NCI-H1417 treated with DMSO at 0.1 percent for 48 hours (cell line): ENCODE measurements at places on chromosomes 5 and 9.

GRCh38 chr9:78463750-78464149 is 166.8 kb downstream of the PSAT1 start:
- no peak for DNase-seq

DNA sequence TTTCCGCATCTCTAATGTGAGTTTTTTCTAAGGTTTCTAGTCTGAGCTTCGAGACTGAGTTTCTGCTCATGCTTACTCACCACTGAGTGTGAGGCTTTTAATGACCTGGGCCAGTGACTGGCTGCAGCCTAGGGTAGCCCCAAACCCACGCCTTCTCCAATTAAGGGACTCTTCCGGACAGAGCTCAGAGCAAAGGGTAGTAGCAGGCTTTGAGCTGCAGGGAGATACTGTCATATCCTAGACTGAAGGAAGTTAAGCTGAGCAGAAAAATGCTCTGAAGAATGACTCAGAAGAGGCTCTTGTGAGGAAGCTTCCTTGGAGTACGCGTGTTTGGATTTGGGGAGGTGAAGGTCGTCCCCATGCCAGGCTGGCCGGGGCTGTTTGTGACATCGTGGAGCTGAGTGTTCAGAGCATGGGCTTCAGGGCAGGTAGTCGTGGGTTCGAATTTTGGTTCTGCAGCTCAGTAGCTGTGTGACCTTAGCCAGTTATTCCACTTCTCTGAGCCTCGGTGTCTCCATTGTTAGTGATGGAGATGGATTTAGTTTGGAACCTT is 3.5 kb downstream of the USP20 start:
- no peak for DNase-seq

- no peak for DNase-seq
These were observed 4.4 kb upstream of the ZDHHC11 start for GRCh38 chr5:854966-855743.

GRCh38 chr5:177327539-177328522 is 16.1 kb upstream of the MXD3 start:
- no peak for DNase-seq

DNA sequence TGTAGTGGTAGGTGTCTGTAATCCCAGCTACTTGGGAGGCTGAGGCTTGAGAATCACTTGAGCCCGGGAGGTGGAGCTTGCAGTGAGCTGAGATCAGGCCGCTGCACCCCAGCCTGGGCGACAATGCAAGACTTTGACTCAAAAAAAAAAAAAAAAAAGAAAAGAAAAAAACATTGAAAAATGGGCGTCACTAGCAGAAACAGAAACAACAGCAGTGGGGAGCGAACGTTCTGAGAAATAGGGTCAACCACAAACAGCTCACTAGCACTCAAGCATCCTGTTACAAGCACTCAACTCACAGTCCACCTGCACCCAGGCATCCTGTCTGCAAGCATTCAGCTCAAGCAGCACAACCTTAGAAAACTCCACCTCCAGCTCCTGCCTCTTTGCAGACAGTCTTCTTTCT is 17.2 kb downstream of the TRIM14 start:
- no peak for DNase-seq

DNA sequence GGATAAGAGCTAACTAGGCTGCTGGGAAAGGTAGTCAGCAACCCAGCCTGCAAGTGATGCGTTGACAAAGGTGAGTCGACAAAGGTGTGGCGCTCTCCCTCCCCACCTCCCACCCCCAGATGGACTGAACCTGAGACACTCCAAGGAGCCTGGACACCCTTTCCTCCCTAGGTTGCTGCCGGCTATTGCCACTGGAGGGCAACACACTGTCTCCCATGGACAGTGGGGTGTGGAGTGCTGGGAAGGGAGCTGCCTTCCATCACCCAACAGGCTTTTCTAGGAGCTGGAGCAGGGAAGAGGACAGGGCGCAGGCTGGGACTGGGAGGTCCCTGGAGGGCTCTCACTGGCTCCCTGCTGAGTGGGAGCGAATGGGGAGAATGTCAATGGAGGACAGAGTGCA is 75.4 kb upstream of the ARAP3 start:
- DNase-seq, result no peak

DNA sequence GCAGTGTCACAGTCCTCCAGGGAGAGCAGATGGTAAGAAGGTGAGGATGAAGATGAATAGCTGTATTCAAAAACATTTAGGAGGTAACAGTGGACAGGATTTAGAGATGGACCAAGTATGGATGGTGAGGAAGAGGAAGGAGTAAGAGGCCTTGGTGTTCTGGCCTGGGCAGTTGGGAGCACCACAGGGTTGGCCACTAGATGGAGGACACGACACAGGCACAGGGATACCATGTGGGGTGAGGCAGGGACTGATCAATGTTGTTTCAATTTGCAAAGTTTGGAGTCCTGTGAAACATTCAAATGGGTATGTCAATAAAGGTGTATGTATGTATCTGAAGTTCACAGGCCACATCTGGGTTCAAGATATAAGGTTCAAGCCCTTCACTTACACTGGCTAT is 141.1 kb upstream of the RASEF start:
- DNase-seq, result no peak

DNA sequence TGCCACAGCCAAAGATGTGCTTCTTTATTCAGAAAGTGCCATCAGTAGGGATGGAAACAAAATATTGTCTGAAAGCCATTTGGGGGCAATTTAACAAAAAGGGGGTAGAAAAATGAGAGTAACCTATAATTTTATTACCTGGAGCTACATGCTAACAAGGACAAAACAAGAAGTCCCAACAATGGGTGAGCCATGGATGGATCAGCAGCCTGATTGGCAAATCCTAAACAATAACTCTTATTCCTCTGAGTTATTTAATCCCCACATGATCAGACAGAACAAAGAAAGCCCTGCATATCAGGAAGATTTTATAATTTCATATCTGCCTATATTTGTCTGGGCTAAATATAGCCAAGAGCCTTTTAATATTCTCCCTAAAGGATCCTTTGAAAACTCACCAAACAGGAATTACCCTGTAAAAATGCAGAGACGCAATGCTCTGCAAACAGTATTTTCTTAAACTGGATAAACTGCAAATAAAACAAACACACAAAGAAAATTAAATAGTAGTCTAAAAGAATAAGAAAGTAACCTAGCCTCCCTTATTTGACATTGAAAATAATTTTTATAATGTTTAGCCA is 483.4 kb downstream of the ZNF608 start:
- no peak for DNase-seq

DNA sequence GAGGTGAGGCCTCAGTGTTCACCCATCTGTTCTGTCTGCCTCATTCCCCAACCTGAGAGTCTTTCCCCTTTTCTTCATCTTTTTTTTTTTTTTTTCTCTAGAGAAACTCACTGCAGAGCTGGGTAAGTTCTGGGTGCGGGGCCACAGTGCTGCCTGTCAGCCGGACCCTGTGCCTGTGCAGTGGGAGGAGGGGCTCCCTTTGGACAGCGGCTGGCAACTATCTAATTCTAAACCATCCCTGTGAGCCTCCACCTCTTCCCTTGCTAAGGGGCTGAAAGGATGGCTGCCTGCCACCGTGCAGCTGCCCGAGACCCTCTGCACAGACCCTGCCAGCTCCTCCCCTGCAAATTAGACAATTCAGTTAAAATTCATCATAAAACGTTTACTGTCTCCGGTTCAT is 14.1 kb downstream of the BTNL9 start:
- DNase-seq, result no peak

DNA sequence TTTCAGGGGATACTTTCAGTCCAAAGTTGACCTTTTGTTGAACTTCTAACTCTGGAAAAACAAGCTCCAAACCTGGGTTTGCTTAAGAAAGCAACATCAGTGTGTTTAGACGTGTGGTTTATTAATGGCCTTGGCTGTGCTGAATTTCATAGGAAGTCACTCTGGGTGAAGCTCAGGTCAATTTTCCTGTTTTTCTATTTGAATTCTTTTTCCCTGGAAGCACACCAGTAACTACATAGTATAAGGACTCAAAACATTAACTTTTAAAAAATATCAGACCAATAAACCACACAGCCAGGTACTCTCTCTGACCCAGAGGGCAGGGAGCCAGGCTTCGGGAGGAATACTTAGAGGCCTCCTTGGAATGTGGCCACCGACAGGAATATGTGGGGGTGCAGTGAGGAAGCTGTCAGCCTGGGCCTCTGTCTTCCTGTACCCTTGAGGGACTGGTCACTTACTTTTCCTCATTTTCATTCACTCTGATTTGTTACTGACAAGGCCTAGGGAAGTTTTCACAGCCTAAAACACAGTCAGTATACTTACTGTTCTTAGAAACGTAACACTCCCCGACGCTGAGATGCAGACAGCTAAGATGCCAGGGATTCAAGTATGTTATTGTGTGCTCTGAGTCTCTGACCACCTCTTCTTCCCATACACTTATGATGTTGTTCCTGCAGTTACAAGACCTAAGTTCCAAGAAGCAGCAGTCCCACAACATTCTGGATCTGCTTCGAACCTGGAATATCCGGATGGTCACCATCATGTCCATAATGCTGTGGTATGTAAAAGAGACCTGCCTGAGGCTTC is 18.9 kb downstream of the SLC22A5 start:
- DNase-seq, result no peak

DNA sequence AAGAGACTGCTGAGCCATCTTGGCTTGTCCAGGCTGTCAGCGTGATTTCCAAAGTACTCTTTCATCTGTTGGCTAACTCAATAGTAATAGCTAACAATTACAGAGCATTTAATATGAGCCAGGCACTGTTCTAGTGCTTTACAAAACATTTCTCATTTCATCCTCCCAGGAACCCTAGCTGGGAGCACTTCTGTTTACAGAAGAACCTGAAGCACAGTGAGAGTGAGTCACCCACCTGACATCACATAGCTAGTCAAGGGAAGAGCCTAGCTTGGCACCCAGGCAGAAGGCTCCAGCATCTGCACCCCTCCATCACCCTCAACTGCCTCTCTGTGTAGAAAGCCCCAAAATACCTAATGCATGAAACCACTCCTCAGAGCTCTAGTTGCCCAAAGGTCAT is 57.5 kb upstream of the IQGAP2 start:
- no peak for DNase-seq

DNA sequence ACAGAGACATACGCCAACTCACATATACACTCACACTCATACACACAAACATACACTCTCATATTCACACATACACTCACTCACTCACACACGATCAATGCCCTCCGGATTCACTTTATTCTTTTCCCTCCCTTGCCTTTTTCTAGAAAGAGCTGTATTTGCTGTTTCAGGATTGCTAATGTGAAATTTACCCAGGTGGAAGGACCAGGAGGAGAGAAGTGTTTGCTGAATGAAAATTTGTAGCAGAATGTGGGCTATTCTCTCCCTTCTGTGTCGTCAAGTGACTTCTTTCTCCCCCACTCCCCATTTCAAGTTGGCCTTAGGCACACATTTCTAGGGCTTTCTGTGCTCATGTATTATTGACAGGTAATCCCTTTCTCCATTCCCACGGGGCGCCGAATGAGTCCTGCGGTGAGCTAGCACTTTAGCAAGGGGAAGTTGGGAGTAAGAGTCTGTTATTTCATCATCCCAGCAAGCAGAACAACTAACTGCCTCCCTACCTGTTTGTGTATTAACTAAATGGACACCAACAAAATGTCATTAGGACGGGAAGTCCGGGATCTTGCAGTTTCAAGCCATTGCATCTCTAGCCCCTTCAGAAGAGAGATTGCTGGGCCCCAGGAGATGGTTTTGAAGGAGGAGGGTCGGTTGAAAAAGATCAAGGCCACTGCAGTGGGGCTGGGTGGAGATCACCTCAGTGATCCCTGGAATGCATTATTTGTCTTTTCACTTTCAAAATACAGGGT is 97.1 kb upstream of the TAF11L2 start:
- DNase-seq, result no peak

- DNase-seq, result no peak
These were observed 143.7 kb downstream of the ACER2 start for GRCh38 chr9:19552282-19553105.

DNA sequence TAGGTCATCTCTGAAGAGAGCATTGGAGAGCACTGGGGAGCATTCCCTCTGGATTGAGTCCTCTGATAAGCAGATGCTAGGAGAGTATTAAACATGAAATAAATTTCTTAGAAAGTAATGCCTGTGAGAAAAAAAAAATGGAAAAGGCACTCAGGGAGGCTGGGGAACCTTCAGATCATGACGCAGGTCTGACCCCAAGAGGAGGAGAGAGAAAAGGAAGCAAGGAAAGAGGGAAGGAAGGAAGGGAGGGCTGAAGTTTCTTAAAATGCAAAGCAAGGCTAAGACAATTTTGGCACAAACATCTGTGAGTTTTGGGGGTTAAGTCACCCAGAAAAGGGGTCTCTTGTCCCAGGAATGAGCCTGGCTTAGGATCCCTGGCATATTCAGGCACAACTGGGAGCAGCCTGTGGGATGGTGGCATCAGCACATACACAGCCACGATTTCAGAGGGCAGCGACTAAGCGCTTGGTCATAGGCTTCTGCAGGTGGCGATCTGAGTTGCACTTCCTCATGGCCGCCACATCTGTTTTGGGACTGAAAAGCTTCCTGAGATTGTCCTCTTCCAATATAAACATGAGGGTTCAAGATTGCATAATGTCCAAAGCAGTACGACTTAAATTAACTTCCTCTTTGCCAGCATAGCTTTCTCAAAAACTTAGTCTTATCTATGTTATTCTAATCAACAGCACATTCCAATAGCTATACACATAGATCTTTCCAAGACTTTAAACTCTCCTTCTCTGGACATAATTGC is 692.7 kb downstream of the DNAH5 start:
- DNase-seq, result no peak
